ENCODE measurements at places on chromosomes 12 and 14.

DNA sequence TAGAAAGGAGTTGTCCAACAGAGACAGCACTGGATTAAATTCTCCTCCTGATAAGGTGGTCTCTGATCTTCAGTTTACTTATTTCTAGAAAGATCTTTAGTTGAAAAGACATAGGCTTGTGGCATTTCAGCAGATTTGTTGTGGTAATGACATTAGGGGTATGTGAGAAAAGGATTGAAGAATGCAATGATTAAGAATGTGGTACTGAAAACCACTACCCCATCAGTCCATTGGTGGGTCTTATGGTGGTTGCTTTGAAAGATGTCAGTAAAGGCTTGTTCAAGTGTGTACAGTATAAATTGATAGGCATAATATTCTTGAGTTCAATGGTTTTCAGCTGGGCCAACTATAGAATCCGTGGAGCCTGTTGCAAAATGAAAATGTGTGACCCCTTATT is 10.8 kb downstream of the PPFIBP1 start:
- no peak for DNase-seq

GRCh38 chr14:90697577-90698206 is 118.5 kb downstream of the TTC7B start:
- DNase-seq: peak; percentile 67

- no peak for DNase-seq
Observed at GRCh38 chr12:81800298-81801148, 41.4 kb upstream of the PPFIA2 start.

GRCh38 chr12:8661016-8661415 is 1.6 kb downstream of the MFAP5 start:
- DNase-seq: no peak

- no peak for DNase-seq
Observed at GRCh38 chr12:56011509-56012090, 9.2 kb upstream of the IKZF4 start.

GRCh38 chr12:53299101-53299453 is 418 bp upstream of the MYG1 start:
- no peak for DNase-seq

DNA sequence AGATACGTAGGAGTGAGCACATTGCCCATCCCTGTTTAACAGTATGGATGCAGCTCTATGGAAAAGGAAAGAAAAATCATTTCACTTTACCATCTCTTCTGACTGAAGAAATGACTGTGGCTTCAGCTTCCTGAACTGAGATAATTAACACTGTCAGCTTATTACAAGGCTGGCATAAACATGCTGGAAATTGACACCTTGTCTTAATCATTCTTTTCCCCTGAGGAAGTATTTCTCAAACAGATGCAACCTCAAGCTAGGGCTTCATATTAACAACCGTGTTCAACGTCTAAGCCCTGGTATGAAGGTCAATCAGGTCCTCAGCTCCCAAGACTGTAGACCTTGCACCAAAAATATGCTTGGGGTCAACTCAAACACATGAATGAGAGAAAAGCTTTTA is 25.0 kb downstream of the RERG start:
- DNase-seq: no peak

DNA sequence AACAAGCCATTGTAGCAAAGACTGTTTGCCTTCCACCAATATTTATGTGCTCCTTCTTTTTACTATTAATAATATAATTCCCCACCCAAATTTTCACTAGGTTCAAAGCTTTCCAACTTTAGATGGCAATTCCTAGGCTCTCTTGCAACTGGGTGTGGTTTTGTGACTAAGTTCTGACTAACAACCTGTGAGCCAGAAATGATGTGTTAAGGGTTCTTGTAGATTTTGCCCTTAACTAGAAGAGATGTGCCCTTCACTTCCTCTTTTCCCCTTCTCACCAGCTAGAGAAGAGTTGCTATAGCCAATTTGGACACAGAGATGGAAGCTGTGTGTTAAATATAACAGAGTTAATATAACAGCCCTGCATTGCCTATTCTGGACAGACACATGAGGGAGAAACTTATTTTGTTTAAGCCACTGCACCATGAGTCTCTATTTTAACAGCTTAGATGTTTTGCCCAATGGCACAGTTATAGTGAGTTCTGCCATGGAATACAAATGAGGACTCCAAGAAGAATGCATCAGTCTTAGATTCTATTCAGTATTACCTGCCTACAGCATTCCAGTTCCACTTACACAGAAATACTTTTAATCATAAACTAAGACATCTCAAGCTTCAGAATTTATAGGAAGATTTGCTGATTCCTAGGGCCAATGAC is 216.2 kb downstream of the DUSP6 start:
- DNase-seq: no peak

GRCh38 chr12:47862167-47862750 is 42.5 kb downstream of the VDR start:
- DNase-seq: no peak

GRCh38 chr14:95297832-95298231 is 21.9 kb downstream of the CLMN start:
- DNase-seq: no peak

GRCh38 chr12:23921099-23921856 is 28.2 kb downstream of the SOX5 start:
- no peak for DNase-seq

DNA sequence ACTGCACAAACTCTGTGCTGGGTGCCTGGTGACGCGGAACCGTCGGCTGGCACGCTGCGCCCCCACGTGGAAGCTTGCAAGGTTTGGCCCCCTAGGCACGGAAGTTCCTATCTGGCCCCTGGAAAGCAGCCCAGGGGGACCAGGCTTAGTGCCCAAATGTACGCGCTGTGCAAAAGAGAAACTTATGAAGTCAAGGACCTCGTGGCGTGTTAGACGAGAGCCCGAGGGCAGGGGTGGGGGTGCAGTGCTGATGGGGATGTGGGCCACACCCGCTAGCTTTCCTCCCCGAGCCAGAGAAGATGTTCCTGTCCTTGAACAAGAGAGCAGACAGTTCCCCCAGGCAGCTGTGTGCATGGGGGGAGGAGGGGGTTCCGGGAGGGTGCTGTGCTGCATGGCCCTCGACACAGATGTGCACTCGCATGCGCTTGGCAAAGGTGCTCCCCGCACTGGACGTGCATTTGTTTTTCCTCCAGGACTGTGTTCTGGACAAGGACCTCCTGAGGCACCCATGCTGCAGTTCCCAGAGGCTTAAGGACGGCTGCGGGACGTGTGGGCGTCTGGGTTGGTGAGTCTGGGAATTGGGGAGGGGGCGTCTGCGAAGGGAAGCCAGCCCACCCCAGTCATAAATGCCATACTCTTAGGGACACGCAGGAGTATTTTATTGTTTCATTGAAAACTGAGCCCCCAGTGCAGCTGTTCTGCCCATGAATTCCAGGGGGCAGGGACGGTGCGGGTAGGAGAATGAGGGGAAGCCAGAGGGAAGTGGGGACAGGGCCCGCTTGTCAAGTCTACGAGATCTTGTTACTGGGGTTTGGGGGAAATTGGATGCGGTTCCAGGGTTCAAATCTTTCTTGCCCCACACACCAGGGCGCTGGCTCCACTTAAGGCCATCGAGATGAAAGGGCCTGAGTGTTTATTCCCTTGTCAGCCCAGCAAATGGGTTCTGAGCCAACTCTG is 80.0 kb downstream of the NTF3 start:
- peak; percentile 15 for DNase-seq

DNA sequence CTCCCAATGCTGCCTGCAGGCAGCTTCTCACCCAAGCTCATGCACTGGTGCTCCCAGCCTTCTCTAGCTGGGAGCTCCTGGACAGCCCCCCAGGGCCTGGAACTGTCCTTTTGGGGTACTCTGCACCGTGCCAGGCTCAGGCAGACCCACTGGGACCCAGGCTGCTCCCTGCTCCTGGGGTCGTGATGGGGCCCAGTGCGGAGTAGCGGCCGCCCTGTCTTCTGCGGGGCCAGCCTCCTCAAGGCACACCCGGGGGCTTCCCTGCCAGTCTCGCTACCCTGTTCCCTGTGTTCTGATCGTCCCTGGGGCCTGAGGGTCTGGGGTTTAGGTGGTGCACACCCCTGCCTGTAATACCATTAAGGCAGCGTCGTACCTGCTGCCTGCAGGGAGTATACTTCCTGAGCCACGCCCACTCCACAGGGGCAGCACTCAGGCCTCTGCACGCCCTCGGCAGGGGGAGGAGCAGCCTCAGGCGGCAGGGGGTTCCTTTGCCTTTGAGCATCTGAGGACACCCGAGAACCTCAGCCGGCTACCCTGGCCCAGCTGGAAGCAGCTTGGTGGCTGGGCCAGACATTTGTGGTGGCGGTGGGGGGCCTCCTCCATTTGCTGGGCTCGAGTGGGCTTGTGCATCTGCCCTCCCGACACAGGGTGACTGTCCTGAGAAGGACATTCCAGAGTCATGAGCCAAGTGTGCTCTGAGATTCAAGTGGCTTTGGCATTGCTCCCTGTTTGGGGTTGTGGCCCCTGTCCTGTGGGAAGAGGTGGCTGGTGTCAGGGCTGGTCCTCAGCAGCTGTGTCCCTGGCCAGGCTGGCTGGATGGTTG is 9.2 kb upstream of the CRIP2 start:
- no peak for DNase-seq

- no peak for DNase-seq
Observed at GRCh38 chr14:100589071-100589759, 2.0 kb upstream of the BEGAIN start.

DNA sequence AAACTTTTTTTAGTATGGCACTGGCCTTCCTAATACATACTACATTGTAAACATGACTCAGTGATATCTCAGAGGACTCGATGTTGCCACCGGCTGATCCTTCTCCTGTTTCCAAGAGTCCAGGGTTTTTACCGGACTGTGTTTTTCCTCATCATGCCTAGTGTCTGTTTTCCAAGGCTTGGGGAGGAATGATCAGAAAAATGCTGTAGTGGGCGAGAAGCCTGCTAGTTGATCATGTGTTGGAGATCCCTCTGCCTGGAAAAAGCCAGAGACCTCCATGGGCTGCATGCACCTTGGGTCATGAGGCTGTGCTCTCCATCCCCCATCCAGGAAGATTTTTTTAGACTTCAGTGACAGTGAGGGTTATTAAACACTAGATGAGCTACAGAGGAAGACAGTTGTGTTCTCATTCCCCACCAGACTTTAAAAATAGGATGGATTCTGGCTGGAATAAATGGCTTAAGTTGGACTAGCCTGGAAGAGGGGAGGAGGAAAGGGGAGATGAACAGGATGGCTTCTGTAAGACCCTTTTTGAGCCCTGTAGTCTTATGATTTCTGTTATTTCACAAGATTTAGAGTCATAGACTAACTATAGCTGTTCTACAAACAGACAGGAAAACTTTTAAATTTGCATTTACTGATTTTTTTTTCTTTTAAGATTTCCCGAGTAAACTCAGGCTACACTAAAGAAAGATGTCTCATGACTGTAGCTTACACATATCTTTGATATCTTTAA is 145.7 kb downstream of the SAMD4A start:
- no peak for DNase-seq

GRCh38 chr14:89206389-89207031 is 210.5 kb downstream of the FOXN3 start:
- peak; percentile 77 for DNase-seq

DNA sequence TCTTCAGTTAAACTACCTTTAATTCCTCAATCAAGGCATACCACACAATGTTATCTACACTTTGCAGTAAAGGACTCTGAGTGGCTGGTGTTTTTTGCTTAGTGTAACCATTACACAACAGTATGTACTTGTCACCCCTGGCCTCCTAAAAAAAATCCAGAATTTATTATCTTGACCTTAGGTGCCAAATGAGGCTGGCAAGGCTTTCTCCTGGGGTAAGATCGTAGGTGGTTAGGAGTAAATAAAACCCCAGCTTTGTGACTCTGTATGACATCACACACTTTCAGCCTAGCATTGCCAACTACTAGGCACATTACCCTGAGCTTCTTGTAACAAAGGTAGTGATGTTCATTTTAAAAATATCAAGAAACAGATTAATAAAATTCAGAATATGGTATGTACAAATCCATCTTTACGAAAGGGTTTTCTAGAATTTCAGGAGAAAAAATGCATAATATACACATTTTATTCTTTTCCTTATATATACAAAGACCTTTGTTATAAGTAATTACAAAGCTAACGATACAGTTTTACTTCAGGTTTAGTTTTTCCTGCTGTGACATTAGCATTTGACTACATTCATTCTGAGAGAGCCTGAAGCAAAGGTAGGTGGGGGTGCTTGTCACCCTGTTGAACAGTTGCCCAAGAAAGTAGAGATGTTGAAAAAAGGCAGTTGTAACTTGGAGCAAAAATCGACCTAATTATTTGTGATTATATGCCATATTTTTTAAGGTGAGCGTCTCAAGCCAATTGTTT is 13.5 kb downstream of the TCL1A start:
- no peak for DNase-seq

- no peak for DNase-seq
Observed at GRCh38 chr14:94888121-94888520, 118.2 kb upstream of the GSC start.

DNA sequence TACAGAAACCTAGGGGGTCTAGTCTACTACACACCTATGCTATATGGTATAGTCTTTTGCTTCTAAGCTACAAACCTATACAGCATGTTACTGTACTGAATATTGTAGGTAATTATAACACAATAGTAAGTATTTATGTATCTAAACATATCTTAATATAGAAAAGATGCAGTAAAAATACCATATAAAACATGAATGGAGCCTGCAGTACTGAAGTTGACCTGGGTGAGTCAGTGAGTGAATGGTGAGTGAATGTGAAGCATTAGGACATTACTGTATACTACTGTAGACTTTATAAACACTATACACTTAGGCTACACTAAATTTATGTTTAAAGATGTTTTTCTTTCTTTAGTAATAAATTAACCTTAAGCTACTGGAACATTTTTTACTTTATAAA is 13.1 kb upstream of the ABCD2 start:
- no peak for DNase-seq
